ENCODE measurements at places on chromosomes 12 and 14.

DNA sequence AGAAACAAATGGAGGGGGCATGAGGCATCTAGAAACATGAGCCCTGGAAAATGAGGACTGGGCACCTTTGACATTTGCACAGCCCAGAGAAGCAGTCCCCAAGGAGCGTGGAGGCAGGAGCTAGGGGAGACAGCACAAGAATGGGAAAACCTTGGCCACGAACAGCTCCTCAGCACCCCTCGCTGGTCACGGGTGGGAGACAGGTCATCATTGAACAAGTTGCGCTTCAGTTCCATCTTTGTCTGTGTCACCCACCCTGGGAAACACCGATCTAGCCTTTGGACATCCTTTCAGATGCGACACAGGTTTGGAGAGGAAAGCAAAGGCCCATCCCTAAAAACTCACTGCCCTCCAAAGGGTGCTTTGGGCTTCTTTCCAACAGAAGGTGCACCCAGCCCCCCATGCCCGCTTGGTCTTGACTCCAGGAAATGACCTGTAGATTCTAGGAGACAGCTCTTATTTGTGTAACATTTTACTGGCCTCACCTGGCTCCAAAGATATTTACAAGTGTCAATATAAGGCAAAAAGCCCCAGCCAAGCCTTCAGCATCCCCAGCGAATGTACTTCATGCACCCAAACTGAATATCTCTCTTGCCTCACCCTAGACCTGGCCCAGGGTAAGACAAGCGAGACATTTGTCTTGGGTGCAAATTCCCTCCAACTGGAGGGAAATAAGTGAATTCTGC, 28.8 kb upstream of the CLMN start:
- DNase-seq, result no peak

GRCh38 chr12:8045952-8046944, 13.7 kb downstream of the FOXJ2 start:
- peak; percentile 72 for DNase-seq

DNA sequence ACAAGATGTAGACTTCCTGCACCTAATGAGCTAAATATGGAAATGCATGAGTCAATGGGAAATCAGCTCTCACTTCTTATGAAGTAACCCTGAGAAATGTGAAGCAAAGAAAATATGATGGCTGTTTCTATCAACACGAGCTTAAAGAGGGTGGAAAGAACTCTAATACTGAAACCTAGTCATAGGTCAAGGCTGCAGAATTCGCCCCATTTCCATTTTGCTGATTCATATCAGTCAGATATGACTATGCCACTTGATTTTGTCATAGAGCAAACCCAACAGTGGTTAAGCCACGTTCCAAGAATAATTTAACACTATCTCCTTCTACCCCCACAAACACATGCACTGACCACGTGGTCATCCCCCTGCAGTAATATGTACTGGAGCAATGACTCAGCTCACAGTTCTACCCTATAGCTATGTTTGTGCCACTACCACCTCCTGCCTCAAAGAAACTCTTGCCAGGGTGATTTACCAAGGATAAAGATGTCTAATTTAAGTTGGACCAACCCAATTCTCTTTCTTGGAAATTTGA, 157.5 kb downstream of the TMTC3 start:
- DNase-seq, result peak; percentile 99

DNA sequence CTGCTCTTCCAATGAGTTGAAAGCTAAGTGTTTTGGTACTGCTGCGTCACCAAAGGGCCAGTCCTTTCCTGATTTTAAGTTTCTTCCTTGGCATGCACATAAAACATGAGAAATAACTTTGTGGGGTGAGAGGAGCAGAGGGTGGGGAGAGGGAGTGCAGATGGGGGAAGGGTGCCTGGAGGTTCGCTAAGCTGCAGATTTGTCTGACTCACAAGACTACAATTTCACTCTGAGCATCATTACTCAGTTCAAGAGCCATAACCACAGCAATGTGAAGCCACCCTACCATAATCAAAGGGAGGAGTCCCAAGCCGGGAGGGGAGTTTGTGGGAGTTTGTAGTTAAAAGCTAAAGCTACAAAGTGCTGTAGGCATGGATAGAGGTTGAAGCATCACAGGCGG, 136.1 kb downstream of the ANO2 start:
- DNase-seq, result peak; percentile 99

- no peak for DNase-seq
Measured at GRCh38 chr12:79274501-79275064, 410.0 kb downstream of the SYT1 start.

GRCh38 chr14:37167151-37168047, 5.0 kb downstream of the SLC25A21 start:
- DNase-seq, result no peak

DNA sequence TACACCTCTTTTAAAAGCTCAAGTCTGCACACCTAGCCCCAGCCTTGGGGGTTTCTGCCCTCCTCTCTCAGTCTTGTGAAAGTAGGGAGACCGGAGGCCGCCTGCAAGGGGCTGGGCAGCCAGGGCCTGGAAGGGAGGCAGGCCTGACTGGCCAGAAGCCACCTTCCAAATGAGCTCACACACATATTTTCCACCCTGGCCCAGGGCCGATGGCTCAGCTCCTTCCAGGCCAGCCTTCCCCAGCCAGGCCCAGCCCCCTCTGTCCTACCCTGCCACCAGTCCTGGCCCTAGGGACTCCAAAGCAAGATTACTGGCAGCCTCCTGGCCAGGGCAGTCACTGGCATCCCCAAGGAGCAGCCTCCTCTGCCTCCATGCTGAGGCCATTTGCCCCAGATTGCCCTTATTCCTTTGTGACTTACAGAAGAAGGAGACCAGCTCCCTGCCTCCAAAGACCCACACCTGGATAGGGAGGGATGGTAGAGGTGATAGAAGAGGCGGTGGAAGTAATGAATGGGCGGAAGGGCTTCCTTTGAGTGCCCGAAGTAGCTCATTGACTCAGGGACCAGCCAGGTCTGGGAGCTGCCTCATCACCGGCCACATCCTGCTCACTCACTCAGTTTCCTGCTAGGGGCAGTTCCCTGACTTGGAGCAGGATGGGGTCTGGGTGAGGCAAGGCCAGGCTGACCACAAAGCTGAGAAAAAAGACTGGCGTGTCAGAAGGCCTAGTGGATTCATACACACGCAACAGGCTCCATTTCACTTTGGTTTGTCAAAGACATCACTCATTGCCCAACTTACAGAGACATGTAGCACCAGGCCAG, 14.8 kb downstream of the MMP14 start:
- peak; percentile 95 for DNase-seq

DNA sequence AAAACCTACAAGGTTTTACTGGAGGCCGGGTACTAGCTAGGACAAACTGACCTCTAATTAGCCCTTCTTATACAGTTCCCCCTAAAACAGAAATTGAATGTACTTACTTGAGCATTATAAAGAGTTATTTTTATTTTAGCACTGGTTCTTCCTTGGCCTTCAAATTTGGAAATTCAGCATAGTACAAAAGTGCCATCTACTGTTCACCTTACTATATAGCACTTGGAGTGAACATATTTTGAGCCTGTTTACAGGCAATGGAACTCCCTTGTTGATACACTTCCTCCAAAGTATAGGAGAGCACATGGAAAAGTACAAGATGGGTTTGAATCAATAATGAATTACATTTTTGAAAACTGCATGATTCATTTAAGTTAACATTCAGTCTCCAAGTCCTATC, 3.9 kb upstream of the POC1B start:
- DNase-seq, result peak; percentile 49

DNA sequence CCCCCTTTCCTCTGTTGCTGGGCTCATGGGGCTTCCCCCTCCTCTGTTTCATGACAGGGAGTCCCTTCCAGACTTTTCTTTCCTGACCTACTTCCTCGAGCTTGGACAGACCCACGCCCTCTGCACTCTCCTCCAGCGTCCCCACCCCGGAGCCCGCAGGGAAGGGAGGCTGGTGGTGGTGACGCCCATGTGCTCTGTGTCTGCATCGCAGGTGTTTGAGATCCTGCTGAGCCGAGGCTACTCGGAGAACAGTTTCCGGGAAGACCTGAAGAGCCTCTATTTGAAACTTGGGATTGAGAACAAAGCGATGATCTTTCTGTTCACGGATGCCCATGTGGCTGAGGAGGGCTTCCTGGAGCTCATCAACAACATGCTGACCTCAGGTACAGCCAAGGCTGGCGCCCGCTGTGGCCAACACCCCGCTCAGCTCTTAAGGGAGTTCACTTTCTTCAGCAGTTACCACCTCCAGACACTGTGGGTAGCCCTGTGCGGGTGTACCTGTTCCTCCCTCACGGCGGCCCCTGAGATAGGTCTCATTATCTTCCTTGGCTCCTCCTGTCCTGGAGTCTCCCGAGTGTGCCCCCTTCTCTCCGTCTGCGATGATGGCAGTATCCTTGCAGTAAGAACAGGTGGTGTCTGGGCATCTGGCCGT, 85.6 kb downstream of the CCDC92 start:
- DNase-seq, result no peak

DNA sequence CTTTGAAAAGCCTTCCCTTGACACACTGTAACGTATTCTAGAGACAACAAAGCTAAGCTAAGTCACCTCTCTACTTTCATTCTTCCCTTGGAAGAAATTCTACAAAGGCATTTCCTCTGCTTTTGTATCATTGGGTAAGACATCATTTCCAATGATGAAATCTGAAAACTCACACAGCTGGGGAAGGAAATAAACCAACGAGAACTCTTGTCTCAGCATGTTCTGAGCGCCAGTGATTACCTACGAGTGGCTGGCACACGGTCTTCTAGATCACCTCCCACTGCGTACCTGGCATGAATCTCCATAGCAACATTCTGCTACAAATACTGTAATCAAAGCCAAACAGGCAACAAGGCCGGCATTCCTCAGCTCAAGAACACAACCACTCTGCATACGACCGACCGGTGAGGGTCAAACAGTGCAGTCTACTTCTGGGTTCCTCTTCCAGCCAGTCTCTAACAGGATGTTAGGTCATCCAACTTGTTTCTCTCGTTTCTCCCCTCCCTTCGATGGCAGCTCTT, 7.6 kb downstream of the VPS37B start:
- DNase-seq, result peak; percentile 50

GRCh38 chr14:24806061-24806678, 172.2 kb upstream of the GZMB start:
- peak; percentile 48 for DNase-seq

DNA sequence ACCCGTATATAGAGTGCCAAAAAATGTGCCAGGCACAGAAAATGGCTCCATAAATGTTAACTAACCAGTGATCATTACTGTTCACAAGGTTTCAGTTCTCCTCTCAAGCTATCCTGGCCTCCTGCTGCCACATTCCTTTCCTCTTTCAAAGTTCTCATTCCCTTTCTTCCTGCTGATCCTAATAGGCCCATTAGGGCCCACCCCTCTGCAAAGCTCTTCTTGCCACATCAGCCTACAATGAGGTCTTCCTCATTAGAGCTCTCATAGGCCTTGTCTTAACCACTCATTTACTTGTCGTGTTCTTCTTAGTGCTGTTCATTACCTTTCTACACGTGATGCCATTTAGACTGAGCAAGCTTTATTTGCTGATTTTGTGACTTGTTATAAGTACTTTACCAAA, 40.5 kb downstream of the RPS29 start:
- no peak for DNase-seq

GRCh38 chr12:125434936-125435443, 369.8 kb downstream of the AACS start:
- no peak for DNase-seq

DNA sequence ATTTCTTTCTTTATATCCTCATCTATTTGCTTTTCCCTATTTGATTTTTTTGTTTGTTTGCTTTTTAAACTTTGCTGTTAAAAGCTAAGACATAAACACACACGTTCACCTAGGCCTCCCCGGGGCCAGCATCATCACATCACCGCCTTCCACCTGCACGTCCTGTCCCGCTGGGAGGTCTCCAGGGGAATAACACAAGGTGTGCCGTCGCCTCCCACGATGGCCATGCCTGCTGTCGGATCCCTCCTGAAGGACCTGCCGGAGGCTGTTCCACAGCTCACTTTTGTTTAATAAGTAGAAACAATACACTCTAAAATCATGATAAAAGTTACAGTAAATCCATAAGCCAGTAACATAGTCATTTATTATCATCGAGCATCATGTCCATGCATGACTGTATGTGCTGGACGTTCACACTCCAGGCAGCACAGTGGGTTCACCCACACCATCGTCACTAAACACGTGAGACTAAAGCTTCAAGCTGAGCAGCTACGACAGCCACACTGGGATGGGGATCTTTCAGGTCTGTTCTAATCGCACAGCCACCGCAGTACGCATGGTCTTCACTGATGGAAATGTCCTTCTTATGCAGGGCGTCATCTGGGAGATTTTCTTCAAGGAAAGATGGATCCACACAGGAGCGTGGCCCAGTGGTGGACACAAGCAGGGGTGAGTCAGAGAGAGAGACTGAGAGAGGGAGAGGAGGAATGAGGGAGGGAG, 3.6 kb downstream of the RIMBP2 start:
- no peak for DNase-seq

DNA sequence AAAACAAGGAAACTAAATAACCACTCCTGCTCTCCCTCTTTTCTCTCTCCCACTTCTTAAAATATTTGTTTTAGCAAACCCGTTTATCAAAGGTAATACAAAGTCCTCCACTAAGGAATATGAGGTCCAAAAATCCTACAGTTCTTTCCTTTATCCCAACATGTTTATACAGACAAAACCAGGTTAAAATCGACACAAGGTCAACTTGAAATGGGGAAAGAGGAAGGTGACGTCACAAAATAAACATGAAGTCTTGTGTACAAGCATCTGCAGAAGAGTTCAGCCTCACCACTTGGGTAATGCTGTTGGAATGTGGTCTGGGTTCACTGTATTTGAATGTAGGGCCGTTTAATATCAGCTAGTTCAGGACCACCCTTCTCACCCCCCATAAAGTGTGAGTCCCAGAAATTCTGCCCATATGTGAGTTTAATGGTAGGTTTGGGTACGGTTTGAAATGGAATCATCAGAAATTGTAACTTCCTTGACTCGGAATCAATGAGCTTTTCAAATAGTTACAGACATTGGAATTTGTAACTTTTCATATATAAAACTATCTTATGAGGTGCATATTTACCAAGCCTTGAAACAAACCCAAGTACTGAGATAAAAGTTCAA, 120.0 kb upstream of the SLC38A2 start:
- peak; percentile 79 for DNase-seq

- no peak for DNase-seq
Measured at GRCh38 chr14:94998685-94999084, 158.6 kb downstream of the DICER1 start.

DNA sequence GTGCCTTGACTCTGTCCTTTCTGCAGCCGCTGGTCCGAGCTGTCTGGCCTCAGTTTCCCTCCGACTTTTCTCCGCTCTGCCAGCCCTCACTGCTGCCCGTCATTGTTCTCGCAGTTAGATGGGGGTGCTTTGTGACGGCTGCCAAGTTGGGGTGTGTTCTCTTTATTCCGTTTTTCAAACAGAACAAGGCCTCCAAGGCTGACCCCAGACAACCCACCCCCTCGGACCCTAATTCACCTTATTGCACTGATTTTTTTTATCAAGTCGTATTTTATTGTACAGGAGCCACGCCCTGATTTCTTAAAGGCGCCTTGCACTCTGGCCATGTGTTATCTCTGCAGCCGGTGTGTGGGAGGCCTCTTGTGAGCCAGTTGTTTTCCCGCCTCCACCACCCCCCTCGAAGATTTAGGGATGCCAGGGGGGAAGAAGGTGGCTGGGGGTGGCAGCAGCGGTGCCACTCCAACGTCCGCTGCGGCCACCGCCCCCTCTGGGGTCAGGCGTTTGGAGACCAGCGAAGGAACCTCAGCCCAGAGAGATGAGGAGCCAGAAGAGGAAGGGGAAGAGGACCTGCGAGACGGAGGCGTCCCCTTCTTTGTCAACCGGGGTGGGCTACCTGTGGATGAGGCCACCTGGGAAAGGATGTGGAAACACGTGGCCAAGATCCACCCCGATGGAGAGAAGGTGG, 1.3 kb downstream of the VASH1 start:
- no peak for DNase-seq

- peak; percentile 16 for DNase-seq
Measured at GRCh38 chr14:95597784-95598211, 62.9 kb downstream of the GLRX5 start.

GRCh38 chr12:57722716-57723629, 15.6 kb downstream of the AGAP2 start:
- no peak for DNase-seq

Measured in fibroblast of upper back skin (primary cell).